ENCODE measurements at places on chromosomes 6 and 20.

GRCh38 chr20:32848846-32849245 lies 9.9 kb upstream of the EFCAB8 start:
- no peak for DNase-seq

- DNase-seq = no peak
Measured at GRCh38 chr6:30882759-30883684, 1.3 kb upstream of the DDR1 start.

- DNase-seq = no peak
Measured at GRCh38 chr6:39870950-39871349, 63.3 kb downstream of the MOCS1 start.

GRCh38 chr20:50368813-50369224 lies 141.4 kb upstream of the PTPN1 start:
- peak; percentile 63 for DNase-seq

GRCh38 chr6:56499095-56499494 lies 143.6 kb downstream of the DST start:
- DNase-seq = no peak

DNA sequence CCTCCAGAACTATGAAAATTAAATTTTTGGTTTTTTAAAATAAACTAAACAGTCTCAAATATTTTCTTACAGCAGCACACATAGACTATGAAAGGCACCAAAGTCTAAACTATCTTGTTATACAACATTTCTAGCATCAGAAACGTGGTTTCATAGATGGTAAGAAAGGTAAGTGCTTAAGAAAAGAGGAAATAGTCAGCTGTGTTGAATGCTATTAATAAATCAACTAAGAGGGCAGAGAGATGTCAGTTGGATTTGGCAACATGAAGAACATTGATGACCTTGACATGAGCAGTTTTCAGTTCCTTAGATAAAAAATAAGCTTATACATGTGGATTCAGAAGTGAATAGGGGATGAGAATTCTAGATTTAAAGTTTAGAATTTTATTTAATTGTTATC lies 113.6 kb downstream of the RFX6 start:
- DNase-seq = no peak

GRCh38 chr6:3501826-3502500 lies 45.1 kb upstream of the SLC22A23 start:
- DNase-seq = no peak

- no peak for DNase-seq
Measured at GRCh38 chr6:39430446-39430845, 107.9 kb upstream of the KCNK16 start.

- no peak for DNase-seq
Measured at GRCh38 chr6:136989571-136990241, 55.1 kb downstream of the IL20RA start.

GRCh38 chr6:22413681-22414311 lies 117.0 kb upstream of the PRL start:
- peak; percentile 55 for DNase-seq

- DNase-seq = no peak
Measured at GRCh38 chr6:124433387-124434160, 528.7 kb upstream of the RNF217 start.

DNA sequence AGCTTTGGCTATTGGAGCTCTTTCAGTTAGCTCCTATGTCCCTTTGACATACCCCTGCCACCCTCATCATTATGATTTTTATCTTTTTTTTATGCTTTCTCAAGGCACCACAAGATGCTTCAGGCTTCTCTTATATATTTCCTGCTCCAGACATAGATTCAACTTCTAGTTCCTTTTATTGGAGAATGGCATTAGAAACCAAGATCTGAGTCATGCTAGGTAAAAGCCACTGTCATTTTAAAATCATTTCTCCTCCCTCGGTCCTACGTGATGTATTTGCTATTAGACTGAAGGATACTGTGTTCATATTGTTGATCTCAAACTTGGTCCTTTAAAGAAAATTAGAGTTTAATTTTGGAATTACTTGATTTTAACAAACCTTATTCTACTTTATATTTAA lies 8.3 kb downstream of the TENT5A start:
- no peak for DNase-seq

DNA sequence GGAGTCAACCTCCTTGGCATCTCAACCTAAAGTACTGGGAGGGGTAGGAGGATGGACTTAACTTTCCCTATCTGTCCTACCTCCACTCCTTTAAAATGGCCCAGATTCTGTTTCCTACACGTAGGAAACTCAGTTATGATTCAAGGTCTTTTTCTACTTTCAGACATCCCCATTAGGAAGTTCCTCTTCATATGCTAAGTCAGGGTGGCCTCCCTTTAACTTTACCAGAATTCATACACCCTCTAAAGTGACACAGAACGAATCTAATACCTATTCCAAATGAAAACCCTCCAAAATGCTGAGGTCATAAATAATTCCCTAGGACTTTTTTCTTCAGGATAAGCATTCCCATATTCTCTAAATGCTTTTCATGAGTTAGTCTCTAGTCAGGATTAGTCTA lies 15.6 kb downstream of the ARG1 start:
- no peak for DNase-seq

GRCh38 chr6:43687437-43688347 lies at the start of gene MRPS18A:
MRPS18A (minus strand) TSS chr6:43687791; CDS start chr6:43687779, 12 bp downstream.
- DNase-seq = peak; percentile 66

GRCh38 chr6:84977363-84977705 lies 212.9 kb upstream of the TBX18 start:
- DNase-seq = no peak

DNA sequence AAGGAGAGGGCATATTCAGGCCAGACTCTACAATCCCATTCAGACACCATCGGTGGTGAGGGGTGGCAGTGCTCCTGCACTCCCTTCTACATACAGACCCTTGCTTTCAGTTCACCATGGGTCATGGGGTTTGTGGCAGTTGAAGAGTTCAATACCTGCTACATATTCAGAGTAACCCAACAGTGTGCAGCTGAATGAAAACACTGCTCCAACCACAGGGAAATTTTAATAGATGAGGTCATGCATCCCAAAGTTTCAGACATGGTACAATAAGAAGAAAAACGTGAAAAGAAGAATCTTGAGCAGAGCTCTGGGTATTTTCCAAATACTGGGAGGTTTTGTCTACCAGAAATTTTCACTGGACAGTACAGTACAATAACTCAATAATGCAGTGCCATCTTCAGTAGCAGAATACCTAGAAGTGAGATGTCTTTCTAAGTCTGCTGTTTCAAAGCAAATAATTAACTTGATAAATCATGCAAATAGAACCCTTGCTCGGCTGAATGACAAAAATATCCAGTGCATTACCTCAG lies 162.1 kb downstream of the PTPRK start:
- no peak for DNase-seq

DNA sequence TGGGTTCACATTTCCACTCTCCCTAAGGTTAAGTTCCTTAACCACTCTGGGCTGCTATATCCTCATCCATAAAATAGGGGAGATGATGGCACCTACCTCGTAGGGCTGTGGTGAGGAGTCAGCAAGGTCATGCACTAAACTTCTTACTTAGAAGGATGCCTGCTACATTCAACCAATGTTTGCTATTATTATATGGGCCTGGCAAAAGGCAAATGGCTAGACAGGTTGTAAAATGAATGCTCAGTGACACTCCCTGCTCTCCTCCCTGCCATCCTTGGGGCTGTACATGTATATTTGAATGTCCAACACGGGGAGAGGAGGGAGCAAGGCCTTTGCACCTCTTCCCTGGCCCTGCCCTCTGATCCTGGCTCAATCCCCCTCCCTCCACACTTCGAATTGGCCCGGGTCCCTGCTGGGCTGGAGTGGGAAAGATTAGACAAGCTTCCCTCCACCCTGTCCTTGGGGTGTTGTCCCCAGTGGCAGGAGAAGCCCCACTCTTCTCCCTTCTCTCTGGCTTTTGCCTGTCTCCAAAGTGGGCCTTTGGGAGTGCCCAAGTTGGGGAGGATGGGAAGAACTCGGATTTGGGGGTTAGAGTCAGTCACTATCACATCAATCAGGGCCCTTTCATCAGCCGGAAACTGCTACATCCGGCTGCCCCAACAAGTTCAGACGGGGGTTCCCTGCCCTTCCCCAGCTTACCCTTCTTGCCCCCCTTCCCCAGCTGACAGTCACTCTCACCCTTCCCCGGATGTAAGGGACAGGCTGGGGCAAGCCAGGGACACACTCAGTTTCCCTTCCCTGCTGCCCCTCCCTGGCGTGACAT lies 36.3 kb upstream of the VEGFA start:
- no peak for DNase-seq

DNA sequence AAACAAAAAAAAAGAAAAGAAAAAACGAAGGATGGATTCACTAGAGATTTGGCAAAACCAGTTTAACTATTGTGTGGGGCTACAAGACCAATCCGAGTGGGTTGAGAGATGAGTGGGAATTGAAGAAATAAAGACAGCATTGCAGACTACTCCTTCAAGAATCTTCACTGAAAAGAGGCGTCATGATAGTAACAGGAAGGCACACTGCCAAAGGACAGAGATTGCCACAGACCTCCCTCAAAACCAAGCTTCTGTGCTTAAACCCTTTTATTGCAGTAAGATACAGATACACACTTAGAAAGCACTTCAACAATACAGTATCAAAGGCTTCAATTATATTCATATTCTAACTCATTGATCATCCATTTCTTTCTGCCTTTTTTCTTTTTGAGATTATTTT lies 103.9 kb downstream of the IPCEF1 start:
- peak; percentile 28 for DNase-seq

- DNase-seq = no peak
Measured at GRCh38 chr20:17379651-17380050, 151.5 kb downstream of the BFSP1 start.

DNA sequence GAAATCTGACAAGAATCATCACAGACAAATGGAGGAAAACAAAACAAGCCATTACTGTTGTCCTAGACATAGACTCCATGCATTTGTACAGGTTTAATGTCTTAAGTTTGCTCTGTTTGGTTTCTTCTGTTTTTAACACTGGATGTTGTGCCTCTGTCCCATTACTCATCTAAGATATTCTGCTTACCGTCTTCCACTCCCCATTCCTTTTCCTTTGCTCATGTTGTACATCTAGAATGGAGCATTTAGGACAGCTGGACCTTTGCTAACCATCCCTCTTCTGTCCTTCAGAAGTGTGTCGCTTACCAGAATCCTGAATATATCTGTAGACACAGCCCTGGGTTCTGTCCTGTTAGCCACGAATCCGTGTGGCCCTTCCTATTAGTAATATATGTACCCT lies 35.2 kb downstream of the RAB22A start:
- DNase-seq = peak; percentile 52

DNA sequence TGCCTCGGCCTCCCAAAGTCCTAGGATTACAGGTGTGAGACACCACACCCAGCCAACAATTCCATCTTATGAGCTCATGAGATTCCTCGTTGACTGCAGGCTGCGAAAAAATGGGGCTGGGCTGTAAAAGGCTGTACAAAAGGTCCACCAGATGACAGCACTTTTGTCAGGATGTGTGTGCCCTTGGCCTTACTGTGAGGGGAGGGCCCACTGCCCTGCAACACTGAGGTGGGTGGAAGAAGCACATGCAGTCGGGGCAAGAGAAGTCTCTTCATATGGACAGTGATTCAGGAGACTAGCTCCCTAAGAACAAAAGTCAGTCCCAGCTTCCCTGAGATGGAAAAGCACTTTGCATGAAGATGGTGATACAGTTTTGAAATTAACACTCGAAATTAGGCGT lies 50.5 kb downstream of the KCTD20 start:
- no peak for DNase-seq

GRCh38 chr20:11443382-11444119 lies 474.1 kb upstream of the BTBD3 start:
- no peak for DNase-seq

Measured in fibroblast of pulmonary artery (primary cell).